Left lung (tissue), 14 donors: ENCODE measurements at places on chromosomes 2 and 18.

GRCh38 chr2:12921321-12921720 is 204.6 kb downstream of the TRIB2 start:
- no peak for DNase-seq

DNA sequence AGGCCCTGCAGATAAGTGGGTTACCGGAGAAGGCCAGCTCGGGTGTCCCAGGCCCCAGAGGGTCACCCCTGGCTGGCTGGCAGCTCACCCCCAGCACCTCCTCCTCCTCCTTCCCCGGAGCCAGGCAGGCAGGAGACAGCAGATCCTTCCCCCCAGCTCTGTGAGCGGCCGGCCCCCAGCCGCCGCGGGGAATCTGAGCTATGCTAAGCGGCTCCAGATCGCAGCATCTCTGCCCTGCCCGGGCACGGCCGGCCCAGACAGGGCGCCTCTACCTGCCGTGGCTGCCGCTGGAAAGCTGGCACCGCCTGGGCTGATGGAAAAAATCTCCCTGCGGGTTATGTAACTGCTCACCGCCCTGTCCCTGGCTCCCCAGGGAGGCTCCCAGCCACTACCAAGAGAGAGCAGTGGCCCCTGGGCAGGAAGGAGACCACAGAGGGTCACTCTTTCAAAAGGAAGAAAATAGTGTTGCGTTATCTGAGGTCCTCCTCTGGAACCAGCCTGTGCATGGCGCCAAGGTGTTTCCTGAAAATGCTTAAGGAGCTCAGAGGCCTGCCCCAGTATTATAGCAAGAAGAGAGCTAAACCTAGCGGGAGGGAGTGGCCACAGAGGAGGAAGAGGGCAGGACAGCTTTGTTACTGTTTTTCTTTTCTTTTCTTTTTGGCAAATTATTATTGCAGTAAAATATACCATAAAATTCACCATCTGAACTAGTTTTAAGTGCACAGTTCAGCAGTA is 179.0 kb downstream of the SMAD7 start:
- no peak for DNase-seq

DNA sequence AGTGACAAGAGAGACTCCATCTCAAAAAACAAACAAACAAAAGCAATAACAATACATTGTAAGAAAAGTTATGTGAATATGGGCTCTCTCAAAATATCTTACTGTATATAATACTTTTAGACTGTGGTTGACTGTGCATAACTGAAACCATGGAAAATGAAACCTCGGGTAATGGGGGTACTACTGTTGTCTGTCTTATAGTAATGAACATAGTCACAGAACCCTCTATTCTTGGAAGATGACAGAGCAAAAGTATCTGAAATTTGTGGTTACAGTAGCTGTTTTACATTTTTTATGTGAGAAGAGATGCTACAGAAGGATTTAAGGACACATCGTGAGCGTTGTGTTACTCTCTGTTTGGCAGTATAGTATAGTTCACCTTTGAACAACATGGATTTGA is 60.5 kb downstream of the MAP4K4 start:
- no peak for DNase-seq

DNA sequence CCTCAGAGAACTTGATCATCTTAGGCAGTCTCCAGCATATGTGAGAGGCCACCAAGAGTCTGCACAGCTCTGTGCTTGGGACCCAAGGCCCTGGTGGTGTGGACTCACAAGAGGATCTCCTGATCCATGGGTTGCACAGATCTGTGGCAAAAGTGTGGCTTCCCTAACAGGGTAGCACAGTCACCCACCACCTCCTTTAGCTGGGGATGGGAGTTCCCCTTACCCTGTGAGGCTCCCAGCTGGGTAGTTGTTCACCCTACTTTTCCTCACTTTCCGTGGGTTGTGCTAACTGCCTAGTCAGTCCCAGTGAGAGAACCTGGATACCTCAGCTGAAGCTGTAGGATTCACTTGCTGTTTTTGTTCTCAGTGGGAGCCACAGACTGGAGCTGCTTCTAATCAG is 123.7 kb downstream of the FTCDNL1 start:
- no peak for DNase-seq

- DNase-seq, result no peak
Observed at GRCh38 chr18:73679941-73680712, 467.5 kb downstream of the FBXO15 start.

GRCh38 chr2:41933585-41934320 is 114.1 kb upstream of the PKDCC start:
- DNase-seq, result peak; percentile 69

GRCh38 chr2:20615068-20615465 is 35.8 kb downstream of the HS1BP3 start:
- DNase-seq, result no peak

GRCh38 chr18:70398076-70398475 is 109.2 kb downstream of the SOCS6 start:
- DNase-seq, result no peak

- no peak for DNase-seq
Observed at GRCh38 chr2:151872463-151872862, 44.2 kb upstream of the ARL5A start.

DNA sequence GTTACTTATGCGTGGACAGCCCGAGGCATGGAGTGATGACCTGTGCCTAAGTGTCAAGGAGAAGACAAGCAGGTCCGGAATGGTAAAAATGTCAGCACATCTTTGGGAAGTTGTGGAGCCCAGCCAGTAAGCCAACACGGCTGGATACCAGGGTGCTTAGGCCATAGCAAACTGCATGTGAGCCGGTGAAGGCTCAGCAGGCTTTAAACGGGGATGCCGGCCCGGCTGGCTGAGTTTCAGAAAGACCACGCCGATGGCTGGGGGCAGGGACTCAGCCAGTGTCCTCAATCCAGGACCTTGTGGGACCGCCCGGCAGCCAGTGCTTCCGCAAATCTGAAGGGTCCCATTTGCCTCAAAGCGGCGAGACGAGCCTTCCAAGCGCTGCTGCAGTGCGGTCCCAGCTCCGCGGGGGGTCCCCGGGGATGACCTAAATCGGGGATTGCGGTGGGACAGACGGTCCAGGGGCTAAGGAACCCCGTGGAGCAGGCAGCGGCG is 946 bp upstream of the AGAP1 start:
- no peak for DNase-seq

- DNase-seq, result no peak
Observed at GRCh38 chr18:59657012-59657411, 40.2 kb downstream of the CCBE1 start.

DNA sequence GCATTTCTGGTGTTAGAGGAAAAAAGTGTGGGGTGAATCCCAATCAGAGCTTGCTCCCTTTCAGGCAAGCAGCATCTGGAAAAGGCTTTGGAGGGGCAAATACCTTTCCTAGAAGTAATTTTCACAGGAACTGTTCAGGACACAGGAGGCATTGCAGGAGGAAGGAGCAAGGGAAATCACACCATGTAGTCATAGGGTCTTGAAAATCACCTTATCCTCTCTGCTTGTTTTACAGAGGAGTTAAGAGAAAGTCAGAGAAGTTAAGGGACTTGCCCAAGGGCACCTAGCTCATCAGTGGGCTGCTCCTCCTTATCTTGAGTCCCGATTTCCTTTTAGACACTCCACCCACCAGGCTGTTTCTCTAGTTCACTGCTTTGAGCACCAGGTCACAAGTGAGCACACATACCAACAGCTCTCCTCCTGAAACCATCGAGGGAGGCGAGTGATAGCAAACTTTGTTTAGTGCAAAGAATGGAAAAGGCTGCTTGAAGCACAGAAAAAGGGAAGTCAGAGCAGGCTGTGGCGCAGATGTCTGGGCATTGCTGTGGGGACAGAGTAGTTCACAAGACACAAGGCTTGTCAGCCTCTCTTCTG is 89.2 kb upstream of the CXCR4 start:
- DNase-seq, result no peak

- no peak for DNase-seq
Observed at GRCh38 chr18:57727952-57728807, 74.9 kb downstream of the ATP8B1 start.

DNA sequence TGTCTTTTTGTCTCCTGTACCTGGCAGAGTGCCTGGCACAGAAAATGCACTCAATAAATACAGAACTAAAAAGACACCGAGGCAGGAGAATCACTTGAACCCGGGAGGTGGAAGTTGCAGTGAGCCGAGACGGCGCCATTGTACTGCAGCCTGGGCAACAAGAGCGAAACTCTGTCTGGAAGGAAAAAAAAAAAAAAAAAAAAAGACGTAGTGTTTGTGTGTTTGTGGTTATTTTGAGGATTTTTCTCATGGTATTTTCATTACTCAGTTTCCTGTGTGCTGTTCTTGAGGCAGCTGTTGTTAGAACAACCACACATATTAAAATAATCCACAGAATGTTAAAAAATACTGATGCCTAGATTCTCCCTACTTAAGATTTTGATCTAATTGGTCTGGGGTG is 519.2 kb upstream of the SPHKAP start:
- no peak for DNase-seq

DNA sequence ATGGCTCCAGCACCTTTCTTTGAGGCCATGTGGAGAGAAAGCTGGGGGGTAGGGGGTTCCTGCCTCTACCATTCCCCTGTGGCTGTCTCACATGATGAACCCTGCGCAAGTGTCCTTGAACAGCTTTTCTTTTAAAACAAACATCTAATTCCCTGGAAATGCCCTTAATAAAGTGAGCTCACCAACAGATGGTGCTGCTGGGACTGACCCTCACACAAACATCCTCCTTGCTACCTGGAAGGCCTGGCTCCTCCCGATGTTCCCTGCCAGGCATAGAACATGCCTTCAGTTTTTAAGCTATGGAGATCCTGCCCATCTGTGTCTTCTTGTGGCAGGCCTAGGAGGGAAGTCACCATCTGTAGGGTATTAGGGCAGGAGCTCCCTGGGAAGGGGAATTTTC is 60.7 kb upstream of the GATA6 start:
- DNase-seq, result no peak

- no peak for DNase-seq
Observed at GRCh38 chr2:37812414-37812813, 112.7 kb upstream of the RMDN2 start.

- DNase-seq, result no peak
Observed at GRCh38 chr2:129748250-129748649, 231.2 kb upstream of the RAB6C start.

GRCh38 chr2:19809206-19809605 is 92.6 kb downstream of the TTC32 start:
- no peak for DNase-seq

- DNase-seq, result no peak
Observed at GRCh38 chr2:222290736-222291484, 7.9 kb downstream of the PAX3 start.

DNA sequence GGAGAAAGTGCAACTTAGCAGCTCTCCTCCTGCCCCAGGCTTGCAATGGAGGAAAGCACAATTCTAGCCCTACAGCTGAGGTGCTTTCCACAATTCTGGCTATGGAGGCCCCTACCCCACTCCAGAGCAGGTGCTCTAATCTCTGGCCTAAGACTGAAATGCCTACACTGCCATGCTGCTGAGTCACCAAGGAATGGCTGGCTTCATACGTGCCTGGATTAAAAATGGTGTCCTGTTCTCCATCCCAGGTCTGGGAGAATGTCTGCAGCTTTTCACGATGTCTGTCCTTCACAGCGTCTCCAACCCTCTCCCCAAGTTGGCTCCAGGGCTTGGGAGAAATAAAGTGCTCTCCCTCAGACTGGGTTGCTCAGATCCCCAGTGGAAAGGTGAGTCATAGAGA is 48.5 kb downstream of the MBOAT2 start:
- no peak for DNase-seq

DNA sequence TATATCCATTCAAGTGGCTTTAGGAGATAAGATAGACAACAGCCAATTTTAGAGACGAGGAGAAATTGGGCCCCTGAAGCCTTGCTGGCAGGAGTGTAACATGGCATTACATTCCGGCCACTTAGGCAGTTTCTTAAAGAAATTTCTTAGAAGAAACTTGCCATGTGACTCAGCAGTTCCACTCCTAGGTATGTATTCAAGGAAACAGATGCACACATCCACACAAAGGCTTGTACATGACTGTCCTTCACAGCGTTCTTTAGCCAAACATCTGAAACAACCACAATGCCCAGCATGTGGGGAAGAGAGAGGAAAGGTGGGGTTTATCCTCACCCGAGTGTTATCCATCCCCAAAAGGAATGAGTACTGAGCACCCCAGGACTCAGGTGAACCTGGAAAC is 107.1 kb downstream of the NFATC1 start:
- peak; percentile 2 for DNase-seq

- DNase-seq, result no peak
Observed at GRCh38 chr18:62690236-62690815, 25.0 kb upstream of the PHLPP1 start.

DNA sequence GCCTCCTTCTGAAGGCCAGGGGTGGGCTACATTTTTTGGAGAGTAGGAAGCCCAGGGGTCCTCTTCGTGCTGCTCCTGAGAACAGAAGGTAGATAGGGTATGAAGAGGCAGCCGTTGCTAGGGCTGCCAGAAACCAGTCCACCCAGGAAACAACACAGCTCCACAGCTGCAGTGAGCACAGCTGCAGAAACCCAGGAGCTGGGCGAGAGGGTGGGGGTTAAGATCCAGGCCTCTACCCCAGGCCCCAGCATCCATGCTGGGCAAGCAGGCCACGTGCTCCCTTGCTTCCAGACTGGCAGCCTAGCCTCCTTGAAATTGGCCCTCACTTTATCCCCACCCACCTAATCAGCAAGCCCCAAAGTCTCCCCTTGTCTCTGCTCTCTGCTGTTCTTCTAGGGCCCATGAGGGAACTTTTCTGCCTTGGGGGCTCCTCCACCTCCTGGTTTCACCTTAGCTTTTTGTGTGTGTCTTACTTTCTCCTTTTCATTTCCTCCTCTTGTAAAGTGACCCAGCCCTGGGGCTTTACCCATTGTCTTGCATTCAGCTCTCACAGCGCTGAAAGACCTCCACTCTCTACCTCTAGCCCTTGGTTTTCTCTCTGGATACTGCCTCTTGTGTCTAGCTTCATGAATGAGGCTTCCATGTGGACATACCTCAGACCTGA is 30.7 kb downstream of the STON1 start:
- DNase-seq, result no peak

DNA sequence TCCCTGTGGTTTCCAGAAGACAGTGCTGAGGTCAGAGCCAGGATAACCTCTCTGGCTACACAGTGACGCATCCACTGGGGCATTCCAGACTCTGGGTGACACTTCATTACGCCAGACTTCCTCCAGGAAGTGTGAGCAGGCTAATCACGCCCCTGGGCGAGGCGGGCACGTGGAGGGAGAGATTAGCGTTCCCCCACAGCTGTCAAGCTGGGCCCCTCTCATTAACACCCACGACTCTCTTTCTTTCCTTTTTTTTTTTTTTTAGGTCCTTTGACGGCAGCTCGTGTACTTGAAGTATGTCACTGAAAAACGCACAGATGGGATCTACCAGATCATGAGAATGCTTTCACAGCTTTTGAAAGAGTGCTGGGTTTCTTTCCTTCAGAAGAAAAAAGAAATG is 274.6 kb downstream of the AFF3 start:
- no peak for DNase-seq

- no peak for DNase-seq
Observed at GRCh38 chr2:59889305-59889704, 664.1 kb downstream of the BCL11A start.

GRCh38 chr2:171081649-171082111 is 79.0 kb downstream of the TLK1 start:
- DNase-seq, result no peak

GRCh38 chr18:59211629-59212028 is 8.3 kb upstream of the GRP start:
- no peak for DNase-seq

GRCh38 chr2:138537170-138537915 is 35.8 kb downstream of the SPOPL start:
- no peak for DNase-seq
